ENCODE measurements at places on chromosomes 4 and X. TPM values are rescaled to one million over a fixed set of nuclear protein-coding genes. Genes with fewer than 3 reads are reported as not detected.

DNA sequence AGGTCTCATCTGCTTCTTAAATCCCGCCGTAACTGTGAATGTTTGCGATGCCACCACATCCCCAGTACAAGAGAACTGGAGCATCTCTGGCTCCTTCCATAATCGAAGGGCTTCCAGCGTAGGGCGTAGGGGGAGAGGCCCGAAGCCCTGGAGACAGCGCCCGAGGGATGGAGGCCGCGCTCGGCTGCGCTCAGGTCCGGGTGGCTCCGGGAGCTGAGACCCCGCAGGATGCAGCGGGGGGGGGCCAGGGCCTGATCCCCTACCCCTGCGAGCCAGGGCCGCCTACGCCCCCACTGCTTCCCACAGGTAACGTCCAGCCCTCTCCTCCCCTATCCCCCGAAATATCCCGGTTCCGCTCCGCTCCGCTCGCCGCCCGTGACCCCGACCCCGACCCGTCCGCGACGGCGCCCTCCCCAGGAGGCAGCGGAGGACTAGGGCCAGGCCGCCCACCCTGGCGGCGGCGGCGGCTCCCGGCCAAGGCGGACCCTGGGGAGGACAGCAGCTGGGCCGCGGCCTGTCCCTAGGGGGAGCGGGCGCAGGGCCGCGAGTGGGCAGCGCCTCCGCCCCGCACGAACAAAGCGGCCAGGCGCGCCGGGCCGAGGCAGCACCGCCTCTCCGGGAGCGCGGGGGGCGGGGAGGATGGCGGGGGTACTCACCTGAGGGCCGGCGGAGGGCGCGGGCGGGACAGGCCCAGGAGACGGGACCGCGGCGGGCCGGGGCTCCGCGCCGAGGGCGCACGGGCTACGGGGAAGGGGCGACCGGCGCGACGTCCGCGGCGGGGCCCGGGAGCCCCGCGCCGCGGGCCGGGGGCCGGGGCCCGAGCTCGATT is 723 bp downstream of the WDFY3 start:
- DNase-seq, result no peak

GRCh38 chr4:89056292-89056952 is 563 bp downstream of the FAM13A start:
- DNase-seq, result no peak

GRCh38 chrX:136880003-136880451 is 498 bp downstream of the RBMX start:
- no peak for DNase-seq

GRCh38 chrX:41561045-41561444 is 113.9 kb downstream of the NYX start:
- no peak for DNase-seq

The DDIT4L gene
- 12.5 TPM for polyA plus RNA-seq

The UGT2B15 gene
- not detected for polyA plus RNA-seq

- no peak for DNase-seq
These were observed 848 bp upstream of the KCND1 start for GRCh38 chrX:48972220-48973164.
